Glutamatergic neuron (in vitro differentiated cells): ENCODE measurements at places on chromosomes 1 and 21. TPM values are rescaled to one million over a fixed set of nuclear protein-coding genes. Genes with fewer than 3 reads are reported as not detected.

The L1TD1 gene
- 1.8 TPM for total RNA-seq

The F5 gene
- total RNA-seq, result not detected

The TMIGD3 gene
- not detected for total RNA-seq

The CASQ2 gene
- total RNA-seq, result not detected

The SMAP2 gene
- 25.2 TPM for total RNA-seq

DNA sequence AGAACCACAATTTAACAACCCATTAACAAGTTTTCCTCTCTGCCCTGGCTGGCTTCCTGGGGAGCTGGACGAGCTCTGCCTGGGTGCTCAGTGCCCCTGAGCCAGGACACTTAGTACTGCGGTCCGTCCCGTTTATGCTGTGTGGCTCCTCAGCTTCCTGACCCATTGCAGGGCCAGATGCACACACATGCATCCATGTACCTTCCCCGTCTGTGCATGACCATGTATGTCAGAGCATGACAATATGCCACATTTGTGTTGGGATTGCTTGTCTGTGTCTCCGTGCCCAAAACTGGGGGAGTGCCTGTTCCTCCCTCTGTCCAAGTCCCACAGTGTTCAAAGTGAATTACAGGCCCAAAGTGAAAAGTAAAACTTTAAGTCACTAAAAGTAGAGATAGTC lies 9.7 kb upstream of the TFF3 start:
- DNase-seq, result no peak

GRCh38 chr1:75522389-75522788 lies 88.5 kb downstream of the SLC44A5 start:
- no peak for DNase-seq

GRCh38 chr1:147579532-147579931 lies 38.2 kb downstream of the BCL9 start:
- DNase-seq, result no peak

- no peak for DNase-seq
Measured at GRCh38 chr1:16199157-16199501, 13.3 kb downstream of the ARHGEF19 start.

- DNase-seq, result no peak
Measured at GRCh38 chr1:204680461-204680860, 5.1 kb downstream of the LRRN2 start.

DNA sequence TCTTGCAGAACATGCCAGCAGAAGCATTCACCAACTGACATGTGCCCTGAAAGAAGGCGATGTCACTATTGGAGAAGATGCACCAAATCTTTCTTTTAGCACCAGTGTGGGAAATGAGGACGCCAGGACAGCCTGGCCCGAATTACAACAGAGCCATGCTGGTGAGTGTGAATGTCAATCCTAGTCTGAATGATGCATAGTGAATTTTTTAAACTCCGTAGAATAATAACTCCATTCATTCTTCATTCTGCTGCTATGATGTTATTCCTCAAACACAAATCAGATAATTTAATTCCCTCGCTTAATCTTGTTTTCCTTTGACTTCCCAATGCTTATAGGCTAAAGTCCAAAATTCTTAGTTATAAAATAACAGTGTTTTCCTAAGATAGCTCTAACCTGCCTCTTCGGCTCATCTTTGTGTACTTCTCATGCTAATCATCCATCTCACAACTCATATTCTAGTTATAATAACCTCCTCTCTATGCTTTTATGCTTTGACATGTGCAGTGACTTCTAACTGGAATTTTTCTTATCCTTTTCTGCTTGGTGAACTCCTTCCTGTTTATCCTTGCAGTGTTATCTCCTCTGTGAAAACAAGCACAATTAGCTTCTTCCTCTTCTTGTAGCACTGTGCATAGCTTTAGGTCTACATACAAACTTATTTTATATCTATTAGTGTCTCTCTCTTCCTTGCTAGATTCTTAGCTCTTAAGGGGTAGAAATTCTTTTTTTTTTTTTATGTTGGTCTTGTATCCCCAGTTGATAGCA lies 14.4 kb downstream of the SDCCAG8 start:
- no peak for DNase-seq

DNA sequence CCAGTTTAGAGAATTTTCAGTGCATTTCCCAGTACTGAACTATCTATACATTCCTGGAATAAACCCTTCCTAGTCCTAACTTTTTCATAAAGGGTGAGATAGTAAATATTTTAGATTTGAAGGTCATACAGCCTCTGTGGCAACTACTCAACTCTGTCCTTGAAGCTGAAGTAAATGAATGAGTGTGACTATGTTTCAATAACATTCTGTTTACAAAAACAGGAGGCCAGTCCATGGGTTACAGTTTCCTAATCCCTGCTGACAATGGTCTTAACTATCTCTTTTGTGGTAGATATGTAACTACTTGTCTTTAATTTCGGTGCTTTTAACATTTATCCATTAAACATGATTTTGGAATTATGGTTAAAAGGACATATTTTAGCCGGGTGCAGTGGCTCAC lies 4.3 kb downstream of the ZNF684 start:
- DNase-seq, result no peak

DNA sequence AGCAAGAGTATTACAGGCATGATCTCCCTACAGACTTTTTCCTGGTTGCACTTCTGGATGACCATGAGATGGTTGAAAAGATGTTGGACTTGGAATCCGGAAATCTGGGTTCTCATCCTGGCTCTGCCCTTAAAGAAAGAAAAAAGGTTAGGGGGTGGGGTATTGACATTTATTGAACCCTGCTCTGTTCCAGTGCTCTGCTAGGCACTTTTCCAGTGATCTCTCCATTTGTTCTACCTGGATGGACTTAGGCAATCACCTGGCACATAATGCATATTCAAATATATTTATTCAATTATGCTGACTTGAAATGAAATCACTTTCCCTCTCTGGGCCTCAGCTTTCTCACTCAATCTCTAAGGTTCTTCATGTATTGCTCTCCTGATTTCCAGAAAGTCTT lies 101.0 kb upstream of the NFIA start:
- no peak for DNase-seq

DNA sequence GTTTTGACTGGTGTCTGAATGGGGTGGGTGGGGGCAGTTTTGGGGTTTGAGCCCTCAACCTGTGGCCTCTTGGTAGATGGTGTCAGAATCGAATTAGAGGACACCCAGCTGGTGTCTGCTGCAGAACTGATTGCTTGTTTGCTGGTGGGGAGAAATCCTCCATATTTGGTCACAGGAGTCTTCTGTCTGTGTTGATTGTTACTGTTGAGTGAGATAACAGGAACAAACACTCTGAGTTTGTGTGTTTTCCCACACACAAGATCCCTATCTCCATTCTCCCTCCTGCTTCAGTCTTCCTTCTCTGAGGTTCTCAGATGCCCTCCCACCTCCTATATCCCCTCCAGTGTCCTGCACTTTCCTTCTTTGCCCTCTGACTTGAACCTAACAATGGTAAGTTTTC lies 19.1 kb upstream of the CGN start:
- DNase-seq, result no peak

DNA sequence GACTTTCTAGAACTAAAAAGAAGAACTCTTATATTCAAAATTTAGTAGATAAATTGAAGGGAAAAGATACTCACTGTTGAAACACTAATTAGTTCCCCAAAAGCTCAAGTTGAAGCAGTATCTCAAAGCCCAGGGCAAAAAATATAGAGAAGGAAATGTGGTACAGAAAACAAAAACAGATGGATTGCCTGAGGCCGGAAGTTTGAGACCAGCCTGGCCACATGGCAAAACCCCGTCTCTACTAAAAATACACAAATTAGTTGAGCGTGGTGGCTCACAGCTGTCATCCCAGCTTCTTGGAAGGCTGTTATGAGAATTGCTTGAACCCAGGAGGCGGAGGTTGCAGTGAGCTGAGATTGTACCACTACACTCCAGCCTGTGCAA lies 36.0 kb downstream of the FAM177B start:
- DNase-seq, result no peak
